ENCODE measurements at places on chromosomes 1 and 21.

DNA sequence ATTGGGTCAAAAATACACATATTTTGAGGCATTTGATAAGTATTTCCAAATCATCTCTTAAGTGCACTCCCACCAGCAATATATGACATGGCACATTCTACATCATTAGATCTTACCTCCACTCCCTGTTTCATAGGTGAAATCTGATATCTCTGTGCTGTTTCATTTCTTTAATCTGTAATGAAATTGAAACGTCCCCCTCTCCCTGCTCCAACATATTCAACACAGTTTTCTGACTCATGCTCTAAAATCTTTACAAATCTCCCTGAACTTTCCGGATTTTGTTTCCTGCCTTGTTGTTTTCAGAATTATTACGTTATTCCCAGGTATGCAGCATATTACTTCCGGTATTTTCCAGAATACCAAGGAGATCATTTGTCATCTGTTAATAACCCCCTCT, 66.1 kb upstream of the AKT3 start:
- no peak for DNase-seq
- H3K27me3 ChIP-seq: peaks cover 18% of the 10 kb centered on the region
- no peak overlapping the region for H3K27ac ChIP-seq
- H3K36me3 ChIP-seq: no peaks in the 10 kb centered on the region

DNA sequence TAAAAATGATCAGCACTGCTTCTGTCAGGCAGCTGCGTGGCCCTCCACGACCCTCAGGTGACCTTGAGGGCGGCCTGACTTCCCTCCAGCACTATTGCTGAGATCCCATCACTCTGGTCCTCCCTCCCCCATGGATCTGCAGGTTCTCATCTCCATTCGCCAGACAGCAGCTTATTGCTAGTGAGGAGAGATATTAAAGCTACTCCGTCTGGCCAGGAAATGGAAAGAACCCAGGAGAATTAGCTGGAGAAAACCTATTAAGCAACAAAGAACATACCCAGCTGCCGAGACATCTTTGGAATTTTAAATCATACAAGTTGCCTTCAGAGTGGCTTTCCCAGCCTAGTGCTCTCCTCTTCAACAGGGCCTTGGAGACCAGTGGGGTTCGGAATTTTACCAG, 25.7 kb upstream of the KCNN3 start:
- DNase-seq: no peak
- H3K36me3 ChIP-seq: no peaks in the 10 kb centered on the region
- H3K27ac ChIP-seq: no peak overlapping the region
- no peaks in the 10 kb centered on the region for H3K4me1 ChIP-seq

DNA sequence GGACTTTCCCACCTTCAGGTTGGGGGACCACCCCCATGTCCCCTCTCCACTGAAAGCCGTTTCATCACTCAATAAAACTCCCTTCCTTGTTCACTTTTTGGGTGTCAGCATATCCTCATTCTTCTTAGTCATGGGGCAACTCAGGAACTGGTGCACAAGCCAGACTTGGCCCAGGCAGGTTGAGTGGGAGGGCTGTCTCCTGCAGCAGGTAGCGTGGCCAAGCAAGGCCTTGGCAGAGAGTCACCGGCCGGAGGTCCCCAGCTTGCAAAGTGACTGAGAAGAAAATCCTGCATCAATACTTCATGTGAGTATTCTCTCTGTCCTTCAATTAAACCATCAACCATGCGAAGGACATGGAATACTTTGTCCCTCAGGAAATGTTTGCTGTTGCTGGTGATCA, 148.9 kb downstream of the RHOU start:
- no peaks in the 10 kb centered on the region for H3K27me3 ChIP-seq
- no peaks in the 10 kb centered on the region for H3K36me3 ChIP-seq
- DNase-seq: no peak

GRCh38 chr1:70403759-70404158, 7.3 kb upstream of the CTH start:
- no peaks in the 10 kb centered on the region for H3K4me1 ChIP-seq
- DNase-seq: no peak
- H3K4me3 ChIP-seq: no peak overlapping the region

DNA sequence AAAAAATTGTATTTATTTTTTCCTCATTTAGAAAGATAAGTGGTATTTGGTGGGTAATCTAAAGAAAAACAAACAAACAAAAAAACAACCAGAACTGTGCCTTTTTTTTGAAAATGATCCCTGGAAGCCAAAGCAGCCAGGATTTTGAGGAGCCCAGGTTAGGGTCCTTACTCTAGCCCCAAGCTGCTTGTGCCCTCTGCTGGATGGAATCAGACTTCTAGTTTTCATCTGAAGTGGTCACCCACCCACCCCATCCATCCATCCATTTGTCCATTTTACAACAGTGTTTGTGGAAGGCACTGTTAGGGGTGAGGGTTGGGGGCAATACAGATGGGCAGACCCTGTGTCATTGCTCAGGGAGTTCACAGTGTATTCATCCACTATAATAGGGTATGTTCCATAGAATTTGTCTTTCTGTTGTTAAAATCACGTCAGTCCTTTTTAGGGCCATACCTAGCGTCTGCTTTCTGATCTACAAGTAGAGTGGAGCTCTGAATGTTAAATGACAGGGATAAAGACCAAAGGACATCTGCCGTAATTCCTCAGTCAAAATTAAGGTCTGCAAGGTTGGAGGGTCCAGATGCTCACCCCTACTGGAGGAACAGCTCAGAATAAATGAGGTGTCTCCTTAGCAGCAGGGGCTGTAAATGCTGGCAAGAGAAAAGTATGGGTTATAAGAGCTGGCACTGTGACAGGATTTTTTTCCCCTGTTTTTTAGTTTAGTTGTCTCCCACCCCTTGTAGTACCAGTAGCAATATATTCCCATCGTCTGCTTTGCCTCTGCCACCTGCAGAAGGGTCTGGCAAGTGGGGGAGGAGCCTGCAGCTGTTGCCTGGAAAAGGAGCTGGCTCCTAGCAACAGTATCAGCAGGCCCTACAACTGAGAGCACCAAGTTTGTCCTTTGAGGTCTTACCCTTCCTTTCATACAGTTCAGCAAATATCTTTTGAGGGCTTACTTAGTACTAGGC, 3.2 kb downstream of the LRRC42 start:
- no peak overlapping the region for H3K27ac ChIP-seq
- H3K4me3 ChIP-seq: no peak overlapping the region
- no peak for DNase-seq
- peaks cover 5% of the 10 kb centered on the region for H3K36me3 ChIP-seq

Data from Panc1 (cell line).